Ovary (tissue), 10 donors: ENCODE measurements at places on chromosomes 3 and 15. TPM values are rescaled to one million over a fixed set of nuclear protein-coding genes. Genes with fewer than 3 reads are reported as not detected.
A peak's percentile ranks its signal among the peaks of the same experiment; 100 is the strongest.

DNA sequence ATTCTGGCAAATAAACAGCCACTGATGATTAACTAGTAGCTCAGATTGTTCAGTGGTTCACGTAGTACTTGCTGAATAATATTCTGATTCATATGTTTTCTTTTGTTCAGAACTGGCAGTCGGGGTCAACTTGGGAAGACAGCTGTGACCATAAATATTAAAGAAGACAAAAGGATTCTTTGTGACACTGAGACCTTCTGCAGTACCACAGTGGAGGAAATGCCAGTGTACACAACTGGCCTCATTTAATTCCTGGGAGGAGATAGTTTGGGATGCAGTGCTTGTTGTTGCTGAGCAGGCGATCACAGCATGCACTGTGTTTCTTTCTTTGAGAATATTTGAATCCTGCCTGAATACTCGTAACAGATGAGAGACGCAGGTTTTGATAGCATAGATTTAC is 26.7 kb upstream of the MCF2L2 start:
- DNase-seq, result no peak

DNA sequence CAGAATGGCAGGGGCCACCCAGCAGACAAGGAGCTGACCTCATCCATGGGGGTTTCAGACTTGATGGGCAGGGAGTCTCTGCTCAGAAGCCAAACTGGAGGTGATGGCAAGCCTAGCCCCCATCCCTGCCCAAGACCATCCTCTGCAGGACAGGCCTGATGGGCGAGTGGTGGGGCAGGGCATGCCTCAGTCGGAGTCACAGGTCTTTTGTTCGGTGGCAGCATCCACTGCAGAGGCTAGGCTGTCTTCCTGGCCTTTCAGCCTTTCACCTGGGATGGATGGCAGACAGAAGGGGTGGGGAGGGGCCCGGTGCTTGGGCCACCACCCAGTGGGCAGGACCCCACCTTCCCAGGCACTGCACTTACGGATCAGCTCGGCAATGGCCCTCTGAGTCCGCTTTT is 44.4 kb downstream of the PTH1R start:
- DNase-seq, result peak; percentile 24

Gene BLM
- 0.15 TPM for total RNA-seq

GRCh38 chr3:64444490-64445108 is 219.3 kb upstream of the PRICKLE2 start:
- DNase-seq, result peak; percentile 27

DNA sequence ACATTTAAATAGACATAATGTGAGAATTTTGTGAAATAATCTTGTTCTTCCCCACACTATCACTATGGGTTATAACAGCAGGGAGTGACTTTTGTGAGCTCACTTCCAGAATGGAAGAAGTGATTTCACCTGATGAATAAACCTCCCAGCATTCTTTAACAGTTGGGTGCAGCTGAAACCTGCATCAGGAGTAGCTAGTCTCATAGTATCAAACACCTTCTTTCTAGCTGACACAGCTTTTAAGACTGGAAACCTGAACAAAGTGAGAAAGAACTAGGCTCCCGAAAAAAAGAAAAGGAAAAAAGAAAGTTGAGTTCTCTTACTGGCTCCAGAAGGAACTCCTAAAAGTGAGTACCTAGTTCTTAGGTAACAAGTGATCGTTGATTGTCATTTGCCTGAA is 61.1 kb upstream of the UNC13C start:
- no peak for DNase-seq

- DNase-seq, result no peak
Measured at GRCh38 chr15:69337138-69337537, 38.4 kb downstream of the PAQR5 start.

DNA sequence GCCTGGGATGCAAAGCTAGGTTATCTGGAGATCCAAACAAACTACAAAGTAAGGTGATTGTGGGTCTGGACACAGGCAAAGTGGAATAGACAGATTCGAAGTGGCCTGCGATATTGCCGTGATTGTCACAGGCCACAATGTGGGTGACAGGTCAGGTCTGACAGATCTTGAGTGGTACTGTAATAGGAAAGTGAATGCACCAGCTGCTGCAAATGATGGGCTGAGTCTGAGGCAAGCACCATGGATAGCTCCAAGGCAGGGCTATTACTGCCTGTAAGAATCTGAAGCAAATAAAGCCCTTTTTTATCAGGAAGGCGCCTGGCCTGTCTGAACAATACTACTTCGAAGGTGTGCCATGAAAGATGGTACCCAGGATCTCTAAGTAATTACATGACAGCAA is 10.0 kb downstream of the ARMC8 start:
- DNase-seq, result no peak

DNA sequence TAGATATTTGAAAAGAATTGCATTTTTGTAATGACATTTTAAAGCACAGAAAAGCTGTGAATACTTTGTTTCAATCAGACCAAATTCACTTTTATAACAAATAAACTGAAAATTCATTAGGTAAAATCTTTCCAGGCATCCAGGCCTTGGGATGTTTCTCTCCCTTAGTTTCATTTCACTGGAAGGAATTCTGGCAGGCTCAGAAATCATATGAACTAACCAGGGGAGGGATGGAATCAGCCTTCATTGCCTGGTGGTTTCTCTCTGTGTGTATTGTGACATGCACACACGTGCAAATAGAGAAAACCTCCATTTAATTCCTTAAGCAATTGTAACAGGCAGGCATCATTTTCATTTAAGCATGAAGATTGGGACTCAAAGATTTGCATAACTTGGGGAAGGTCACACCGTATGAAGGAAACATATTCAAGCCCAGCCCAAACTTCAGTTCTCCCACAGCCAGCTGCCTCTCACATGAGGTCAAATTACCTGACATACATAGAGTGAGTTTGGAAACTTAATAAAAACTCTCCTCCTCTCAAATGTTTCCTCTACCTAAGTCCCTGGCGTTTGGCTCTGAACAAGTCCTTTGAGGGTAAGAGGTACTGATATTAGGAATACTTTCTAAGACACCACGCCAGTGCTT is 376.1 kb upstream of the MCTP2 start:
- no peak for DNase-seq

GRCh38 chr3:175457301-175457700 is 598.2 kb downstream of the NAALADL2 start:
- no peak for DNase-seq

Gene STRIT1
- total RNA-seq, result not detected

Gene CTSH
- total RNA-seq, result 96.8 TPM

- no peak for DNase-seq
Measured at GRCh38 chr15:65766422-65767263, 25.4 kb downstream of the DENND4A start.

- no peak for DNase-seq
Measured at GRCh38 chr3:37808656-37809055, 53.0 kb upstream of the CTDSPL start.

Gene CCK
- total RNA-seq, result not detected

- no peak for DNase-seq
Measured at GRCh38 chr15:35654332-35654731, 108.4 kb upstream of the DPH6 start.

Gene CCDC71
- 24.8 TPM for total RNA-seq

- DNase-seq, result no peak
Measured at GRCh38 chr15:78016860-78017259, 60.7 kb downstream of the TBC1D2B start.
